ENCODE measurements at places on chromosomes 3 and 15. TPM values are rescaled to one million over a fixed set of nuclear protein-coding genes. Genes with fewer than 3 reads are reported as not detected.

Gene B3GNT5
- 1.4 TPM for total RNA-seq

Gene UROC1
- not detected for total RNA-seq

Gene SPATA12
- total RNA-seq = under 0.01 TPM

Gene GRK7
- under 0.01 TPM for total RNA-seq

Gene CA12
- total RNA-seq = 24.0 TPM

Gene TMEM158
- 8.7 TPM for total RNA-seq
